ENCODE measurements at places on chromosomes 6 and 20.

DNA sequence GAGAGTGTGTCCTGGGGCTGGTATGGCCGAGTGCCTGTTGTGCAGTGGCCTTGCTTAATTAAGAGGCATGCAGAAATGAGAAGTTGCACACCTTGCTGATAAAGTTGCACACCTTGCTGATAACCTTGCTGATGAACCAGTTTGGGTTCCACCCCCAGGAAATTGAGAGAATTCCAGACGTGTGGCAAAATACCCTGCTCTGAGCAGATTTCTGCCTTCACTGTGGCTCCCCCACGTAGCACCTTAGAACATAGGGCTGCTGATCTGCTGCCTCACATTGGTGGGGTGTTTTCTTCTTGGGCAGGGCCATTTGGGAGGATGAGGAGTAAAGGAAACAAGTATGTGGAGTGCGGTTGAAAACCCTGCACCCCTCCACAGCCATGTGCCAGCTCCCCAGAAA is 22.5 kb upstream of the ADRM1 start:
- no peak for DNase-seq

GRCh38 chr6:159106627-159107241 is 61.9 kb upstream of the TAGAP start:
- peak; percentile 88 for DNase-seq

DNA sequence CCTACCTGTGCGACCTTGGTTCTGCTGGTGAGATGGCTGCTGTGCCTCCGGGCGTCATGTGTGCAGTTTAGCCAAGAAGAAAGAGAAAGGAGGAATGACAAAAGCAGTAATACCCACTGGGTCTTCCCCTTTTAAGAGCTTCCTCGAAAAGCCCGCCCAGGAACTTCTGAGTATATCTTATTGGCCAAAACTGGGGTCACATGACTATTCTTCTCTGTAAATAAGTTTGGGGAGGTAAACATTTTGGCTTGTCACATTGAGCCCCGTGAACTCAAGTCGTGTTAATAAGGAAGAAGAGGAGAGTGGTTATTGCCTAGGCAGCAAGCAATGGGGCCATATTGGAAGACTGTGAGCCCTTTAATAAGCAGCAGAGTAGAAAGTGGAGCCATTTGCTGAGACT is 130.4 kb upstream of the ECI2 start:
- no peak for DNase-seq

DNA sequence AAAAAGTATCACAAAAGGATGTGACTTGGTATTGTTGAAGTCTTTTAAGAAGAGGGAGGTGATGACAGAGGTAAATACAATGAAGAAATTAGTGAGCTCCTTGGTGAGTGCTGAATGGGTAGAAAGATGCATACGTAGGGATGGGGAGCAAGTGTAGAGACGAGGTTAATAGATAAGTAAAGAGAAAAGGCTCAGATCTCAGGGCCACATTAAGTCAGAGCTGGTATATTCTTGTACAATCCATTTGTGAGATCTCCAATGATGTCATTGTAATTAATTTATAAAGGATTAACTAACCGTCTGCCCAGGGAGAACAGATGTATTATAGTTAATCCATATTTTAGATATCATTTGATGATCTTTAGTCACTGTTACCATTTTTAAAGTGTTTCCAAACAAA is 43.4 kb downstream of the SMPDL3A start:
- no peak for DNase-seq

- peak; percentile 78 for DNase-seq
These were observed 17.9 kb upstream of the PRDM13 start for GRCh38 chr6:99588618-99589289.

DNA sequence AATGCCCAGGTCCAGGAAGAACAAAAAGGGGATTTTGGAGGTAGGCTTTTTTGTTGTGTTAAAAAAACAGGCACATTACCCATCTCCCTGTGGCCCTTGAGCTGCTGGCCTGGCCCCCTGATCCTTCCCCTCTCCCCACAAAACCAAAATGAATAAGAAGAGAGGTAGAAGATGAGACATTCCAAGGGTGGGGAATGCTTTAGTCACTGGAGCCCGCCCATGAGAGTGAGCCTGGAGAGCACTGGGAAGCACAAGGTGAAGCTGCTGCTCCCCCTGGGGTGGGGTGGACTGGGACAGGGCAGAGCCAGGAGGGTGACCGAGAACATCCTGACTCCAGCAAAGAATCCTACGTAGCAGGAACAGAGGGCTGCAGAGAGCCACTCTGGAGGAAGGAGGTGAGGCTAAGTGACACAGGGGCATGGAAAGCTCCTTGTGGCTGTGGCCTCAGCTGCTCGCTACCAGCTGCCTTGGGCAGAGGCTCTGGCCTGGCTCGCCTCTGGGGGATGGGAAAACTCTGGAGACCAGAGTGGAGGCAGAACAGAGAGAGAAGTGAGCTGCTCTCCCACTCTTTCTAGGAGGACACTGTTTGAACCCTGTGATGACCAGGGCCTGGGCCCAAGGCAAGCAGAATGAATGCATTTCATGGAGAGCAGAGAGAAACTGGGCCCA is 48.3 kb downstream of the AKAP7 start:
- DNase-seq, result no peak

- DNase-seq, result no peak
These were observed 92.4 kb upstream of the B3GAT2 start for GRCh38 chr6:71049198-71049770.

GRCh38 chr6:170286246-170286933 is 4.5 kb downstream of the DLL1 start:
- no peak for DNase-seq

GRCh38 chr20:34468951-34469350 is 47.3 kb upstream of the DYNLRB1 start:
- DNase-seq, result no peak

- DNase-seq, result no peak
These were observed 130.1 kb upstream of the TMEM170B start for GRCh38 chr6:11407414-11407813.

DNA sequence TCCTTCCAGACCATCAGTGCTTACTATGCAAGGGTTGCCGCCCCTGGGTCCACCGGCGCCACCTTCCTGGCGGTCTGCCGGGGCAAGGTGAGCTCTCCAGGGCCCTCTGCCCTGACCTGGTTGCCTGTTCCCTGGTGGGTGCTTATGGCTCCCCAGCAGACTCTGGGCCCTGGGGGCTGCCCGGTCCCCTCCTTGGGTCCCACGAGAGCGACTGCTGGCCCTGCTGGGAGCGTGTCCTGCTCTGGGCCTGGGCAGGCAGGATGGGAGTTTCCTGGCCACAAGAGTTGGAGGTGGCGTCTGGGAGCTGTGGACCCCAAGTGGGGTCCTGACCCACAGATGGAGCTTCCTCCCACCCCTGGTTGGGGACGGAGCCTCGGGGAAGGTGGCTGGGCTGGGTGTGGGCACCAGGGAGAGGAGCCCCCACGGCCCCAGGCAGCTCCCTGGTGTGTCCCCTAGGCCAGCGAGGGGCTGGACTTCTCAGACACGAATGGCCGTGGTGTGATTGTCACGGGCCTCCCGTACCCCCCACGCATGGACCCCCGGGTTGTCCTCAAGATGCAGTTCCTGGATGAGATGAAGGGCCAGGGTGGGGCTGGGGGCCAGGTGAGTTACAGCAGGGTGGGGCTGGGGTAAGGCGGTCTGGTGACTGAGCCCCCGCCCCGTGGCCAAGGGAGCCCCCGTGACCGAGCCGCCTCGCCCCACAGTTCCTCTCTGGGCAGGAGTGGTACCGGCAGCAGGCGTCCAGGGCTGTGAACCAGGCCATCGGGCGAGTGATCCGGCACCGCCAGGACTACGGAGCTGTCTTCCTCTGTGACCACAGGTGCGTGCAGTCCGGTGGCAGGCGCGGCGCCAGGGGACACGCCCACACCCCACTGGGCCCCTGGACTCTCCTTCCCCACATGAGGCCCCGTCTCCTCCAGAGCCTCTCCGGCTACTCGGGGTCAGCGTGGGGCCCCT is 7.1 kb upstream of the TNFRSF6B start:
- DNase-seq, result no peak

GRCh38 chr6:90471263-90471662 is 115.6 kb downstream of the MAP3K7 start:
- DNase-seq, result no peak

DNA sequence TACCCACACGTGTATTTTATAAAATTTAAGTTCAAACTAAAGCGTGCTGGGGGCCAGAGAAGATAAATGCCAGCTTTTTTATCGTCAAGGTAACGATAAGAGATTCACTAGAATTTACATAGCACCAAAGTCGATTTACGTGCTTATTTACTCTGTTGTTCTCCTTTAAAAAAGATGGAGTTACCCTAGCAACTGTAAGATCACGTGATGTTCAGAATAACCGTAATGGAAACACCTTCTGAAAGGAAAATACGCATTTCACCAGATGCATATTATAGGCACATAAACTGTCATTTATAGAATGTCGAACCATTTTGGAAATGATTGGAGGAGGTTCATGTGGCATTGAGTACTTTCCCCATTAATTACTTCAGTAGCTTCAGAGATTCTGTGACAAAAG is 207.6 kb downstream of the TSHZ2 start:
- no peak for DNase-seq

DNA sequence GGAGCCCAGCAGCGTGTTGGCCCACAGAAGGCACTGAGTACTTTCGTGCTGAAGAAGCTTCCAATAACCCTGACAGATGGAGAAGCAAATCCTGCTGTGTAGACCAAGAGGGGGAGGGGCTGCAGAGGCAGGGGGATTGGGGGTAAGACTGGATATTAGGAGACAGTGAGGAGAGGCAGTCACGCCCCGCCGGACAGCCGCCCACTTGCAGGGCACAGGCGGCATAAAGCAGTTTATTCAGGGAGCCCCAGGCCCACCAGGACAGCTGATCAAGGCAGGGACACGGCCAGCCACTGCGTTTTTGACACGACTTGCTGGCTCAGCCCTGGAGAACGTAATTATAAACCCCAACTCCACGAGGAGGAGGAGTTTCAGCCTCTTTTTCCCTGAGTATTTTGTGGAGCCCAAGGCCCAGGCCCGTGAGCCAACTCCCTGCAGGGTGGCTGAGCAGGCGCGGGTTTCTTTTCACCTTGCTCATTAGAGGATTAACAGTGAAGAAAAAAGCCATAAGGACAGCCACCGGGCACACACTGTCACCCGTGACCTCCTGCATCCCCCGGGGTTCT is 177.9 kb downstream of the TFAP2C start:
- DNase-seq, result no peak

GRCh38 chr6:142903812-142904211 is 41.2 kb downstream of the HIVEP2 start:
- no peak for DNase-seq

DNA sequence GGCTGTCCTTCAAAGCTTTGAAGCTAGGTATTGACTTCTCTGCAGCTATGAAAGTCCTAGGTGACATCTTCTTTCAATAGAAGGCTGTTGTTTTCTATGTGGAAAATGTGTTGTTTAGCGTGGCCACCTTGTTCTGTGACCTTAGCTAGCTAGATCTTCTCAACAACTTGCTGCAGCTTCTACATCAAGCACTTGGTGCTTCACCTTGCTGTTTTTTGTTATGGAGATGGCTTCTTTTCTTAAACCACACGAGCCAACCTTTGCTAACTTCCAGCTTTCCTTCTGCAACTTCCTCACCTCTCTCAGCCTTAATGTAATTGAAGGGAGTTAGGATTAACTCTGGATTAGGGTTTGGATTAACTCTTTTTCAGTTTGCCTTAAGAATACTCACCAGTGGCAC is 128.6 kb upstream of the MMS22L start:
- no peak for DNase-seq

GRCh38 chr6:56863366-56863765 is 91.5 kb upstream of the BEND6 start:
- no peak for DNase-seq

- peak; percentile 59 for DNase-seq
These were observed 1.5 kb downstream of the BAK1 start for GRCh38 chr6:33578588-33579011.

DNA sequence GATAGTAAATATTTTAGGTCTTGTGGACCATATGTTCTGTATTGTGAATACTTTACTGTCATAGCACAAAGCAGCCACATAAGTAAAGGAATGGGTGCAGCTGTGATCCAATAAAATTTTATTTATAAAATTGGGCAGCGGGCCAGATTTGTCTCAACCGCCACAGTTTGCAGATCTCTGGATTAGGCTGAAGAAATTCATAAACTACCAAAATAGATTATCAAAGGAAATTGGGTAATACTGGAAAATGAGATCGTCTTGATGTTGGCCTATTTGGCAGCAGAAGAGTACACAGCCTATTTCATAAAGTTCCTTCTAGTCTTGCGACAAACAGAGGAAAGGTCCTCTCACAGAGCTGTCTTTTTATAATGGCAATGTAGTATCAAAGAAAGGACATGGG is 69.8 kb downstream of the DZANK1 start:
- DNase-seq, result no peak

DNA sequence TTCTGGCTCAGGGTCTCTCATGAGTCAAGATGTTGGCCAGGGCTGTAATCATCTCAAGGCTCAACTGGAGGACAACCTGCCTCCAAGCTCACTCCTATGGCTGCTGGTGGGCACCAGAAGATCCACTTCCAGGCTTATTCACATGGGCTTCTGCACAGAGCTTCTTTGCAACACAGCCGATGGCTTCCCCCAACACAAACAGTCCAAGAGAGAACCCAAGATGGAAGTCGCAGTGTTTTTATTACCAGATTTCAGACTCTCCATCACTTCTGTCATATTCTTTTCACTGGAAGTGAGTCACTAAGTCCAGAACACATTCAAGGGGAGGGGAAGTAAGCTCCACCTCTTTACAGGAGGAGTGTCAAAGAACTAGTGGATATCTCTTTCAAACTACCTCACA is 75.5 kb downstream of the CD164 start:
- DNase-seq, result no peak

DNA sequence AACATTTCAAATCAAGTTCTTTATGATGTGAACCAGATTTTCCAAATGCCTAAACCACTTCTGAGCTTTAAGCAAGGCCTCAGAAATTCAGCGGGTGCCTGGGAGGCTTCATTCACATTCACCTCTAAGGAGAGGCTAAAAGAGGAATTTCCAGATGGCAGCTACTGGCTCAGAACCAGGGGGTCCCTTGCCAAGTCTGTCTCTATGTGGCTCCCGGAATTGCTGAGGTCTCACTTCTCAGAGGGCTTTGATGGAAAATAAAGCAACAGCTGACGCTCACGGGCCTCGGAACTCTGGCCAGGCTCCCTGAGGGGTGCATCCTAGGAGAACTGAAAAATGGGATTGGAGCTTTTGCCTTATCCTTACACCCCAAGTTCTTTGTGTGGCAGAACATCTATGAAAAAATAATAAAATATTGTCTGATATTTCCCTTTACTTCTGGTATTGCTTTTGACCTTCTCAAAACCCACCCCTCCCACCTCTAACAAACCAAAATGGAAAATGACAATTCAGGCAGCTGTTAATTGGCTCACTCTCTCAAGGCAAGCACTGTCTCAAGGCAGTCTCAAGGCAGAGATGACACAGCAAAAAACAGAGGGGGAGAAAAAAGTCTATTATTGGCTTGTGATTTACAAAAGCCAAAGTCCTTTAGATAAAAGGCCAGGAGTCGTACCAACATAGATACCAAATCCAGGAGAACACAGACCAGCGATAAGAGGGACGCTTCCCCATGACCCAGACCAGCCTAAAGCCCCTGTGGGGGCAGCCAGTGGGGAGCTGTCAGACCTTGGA is 21.8 kb upstream of the LRRN4 start:
- DNase-seq, result no peak
